HT1080 (cell line): ENCODE measurements at places on chromosomes 2 and 18.

DNA sequence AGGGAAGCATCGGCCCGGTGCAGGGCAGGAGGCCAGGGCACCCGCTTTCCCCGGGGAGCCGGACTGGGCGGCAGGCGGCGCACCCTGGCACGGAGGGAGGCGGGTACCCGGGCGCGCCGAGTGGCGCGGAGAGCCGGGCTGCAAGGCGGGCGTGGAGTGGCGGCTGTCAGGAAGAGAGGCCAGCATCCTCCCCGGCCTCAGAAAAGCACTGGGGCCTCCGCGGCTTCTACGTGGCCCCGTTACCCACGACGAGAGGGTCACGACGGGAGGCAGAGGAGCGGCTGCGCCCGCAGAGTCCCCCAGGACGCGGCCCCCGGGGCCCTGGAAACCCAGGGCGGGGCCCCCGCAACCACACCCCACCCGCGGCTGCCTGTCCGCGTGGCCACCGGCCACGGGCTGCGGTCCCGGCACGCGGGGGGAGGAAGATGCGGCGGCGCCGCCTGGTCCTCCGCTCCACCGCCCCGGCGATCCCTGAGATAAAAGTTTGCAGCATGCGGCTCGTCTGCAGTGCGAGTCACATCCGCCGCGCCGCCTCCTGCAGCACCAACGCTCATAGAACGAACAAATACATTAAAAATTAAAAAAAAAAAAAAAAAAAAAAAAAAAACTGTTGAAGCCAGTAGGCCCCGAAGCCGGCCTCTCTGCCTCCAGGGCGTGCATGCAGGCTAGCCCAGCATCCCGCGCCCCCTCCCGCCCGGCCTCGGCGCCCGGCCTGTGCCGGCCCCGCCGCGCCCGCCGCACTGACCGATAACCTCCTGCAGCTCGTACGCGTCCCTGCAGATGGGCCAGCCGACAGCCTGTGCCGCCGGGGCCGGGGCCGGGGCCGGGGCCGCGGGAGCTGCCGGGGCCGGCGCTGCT, 683 bp downstream of the STK39 start:
- peak; percentile 65 for DNase-seq

GRCh38 chr18:79465392-79465991, 69.8 kb downstream of the NFATC1 start:
- DNase-seq, result no peak

DNA sequence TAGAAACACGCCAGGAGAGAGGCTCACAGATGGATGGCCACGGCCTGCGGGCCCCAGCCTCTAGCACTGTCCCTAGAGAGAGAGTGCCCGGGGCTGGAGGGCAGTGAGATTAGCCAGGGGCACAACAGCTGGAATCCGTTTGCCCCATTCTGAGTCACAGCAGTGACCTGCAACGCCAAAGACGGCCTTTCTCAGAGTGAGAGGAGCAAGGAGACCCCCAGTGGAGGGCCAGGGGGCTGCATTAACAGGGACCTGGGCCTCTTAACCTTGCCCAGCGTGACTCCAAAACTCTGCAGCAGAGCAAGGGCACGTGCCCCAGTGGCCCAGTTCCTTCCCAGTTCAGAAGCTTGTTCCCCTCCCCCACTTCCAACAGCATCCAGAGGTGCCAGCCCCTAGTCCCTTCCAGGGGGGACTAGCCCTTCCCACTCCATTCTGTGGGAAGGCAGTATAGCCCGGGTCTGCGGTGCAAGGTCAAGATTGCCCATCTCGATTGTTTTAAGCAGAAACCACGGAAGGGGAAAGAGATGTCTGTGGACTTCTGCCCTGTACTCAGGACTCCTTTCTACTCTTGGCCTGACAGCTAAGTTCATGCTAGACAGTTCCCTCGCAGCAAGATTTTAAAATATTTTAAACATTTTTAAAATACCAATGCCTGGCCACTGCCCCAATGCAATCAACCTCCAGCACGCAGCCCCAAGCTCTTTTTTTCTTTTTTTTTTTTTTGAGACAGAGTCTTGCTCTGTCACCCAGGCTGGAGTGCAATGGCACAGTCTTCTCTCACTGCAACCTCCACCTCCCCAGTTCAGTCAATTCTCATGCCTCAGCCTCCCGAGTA, 50.9 kb upstream of the BIN1 start:
- DNase-seq, result no peak

DNA sequence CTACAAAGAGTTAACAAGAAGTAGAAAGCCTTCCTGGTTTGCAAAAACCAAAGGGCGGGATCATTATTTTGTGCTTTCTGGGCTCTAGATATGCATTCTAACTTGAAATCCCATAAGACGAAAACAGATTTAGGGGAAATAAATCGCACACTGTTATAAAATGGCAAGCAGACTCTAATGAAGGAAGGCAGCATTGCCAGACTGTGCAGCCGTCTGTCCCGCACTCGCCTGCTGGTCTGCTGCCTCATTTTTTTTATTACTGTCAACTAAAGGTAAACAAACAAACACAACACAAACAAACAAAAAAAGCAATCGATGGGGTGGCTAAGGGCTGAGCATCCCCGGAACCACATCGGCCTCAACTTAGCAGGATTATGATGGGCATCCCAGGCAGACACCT, 24.4 kb downstream of the ZNF521 start:
- DNase-seq, result no peak

GRCh38 chr2:45315861-45316260, 295.2 kb downstream of the SRBD1 start:
- DNase-seq, result peak; percentile 76
